ENCODE measurements at places on chromosomes 3 and 15.

DNA sequence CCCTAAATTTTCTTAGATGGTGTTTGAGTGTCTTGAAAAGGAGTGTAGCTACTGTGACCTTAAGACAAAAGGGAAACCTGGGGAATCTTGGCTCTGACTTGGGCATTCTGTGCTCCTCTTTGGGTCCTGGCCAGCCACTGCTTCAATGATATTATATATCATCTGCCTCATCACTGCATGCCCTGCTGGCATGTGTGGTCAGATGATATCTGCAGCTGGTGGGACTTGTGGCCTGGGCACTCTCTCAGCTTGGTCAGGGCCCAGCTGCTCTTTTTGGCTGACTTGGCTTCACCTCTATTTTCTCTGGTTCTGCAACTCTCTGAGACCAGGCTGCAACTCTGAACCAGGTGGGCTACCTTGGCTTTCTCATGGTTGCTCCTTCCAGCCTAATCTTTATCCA, 446.1 kb upstream of the RARB start:
- DNase-seq = no peak

- no peak for DNase-seq
Measured at GRCh38 chr15:41813426-41813825, 14.5 kb upstream of the JMJD7 start.

DNA sequence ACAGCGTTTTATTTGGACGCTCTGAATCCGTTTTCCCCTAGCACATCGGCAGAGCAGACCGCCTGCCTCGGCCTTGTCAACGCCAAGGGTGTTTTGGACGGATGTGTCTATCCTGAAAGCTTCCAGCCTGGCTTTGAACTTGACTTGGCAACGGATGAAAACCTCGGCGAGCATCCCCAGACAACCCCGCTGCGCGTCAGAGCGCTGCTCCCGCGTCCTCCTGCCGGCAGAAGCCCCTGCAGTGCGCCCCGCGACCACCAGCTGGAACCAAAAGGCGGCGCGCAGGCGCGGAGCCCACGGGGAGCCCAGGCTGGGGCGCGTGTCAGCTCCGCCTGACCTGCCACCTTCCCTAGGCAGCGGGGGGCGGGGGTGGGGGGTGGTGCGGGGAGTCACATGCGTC, 26.2 kb upstream of the ARL8B start:
- no peak for DNase-seq

DNA sequence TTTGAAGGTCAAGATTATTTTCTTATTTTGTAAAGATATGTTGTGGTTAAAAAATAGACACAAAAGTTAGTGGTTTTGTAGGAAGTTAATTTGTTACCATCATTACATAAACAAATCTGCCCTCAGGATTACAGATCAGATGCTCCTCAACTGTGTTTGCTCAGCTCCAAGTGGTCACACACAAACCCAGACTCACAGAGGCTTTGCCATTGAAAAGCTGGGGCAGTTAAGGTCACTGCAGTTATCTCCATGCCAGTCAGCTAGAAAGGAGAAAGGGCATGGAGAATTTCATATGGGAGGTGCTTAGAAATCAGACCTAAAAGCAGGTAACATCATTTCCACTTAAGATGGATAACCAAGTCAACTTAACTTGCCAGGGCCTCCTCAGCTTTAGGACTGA, 825.7 kb upstream of the GBE1 start:
- DNase-seq = no peak

GRCh38 chr15:41568350-41569017, 9.5 kb downstream of the TYRO3 start:
- DNase-seq = no peak

- no peak for DNase-seq
Measured at GRCh38 chr3:4416961-4417360, 50.1 kb downstream of the SUMF1 start.

DNA sequence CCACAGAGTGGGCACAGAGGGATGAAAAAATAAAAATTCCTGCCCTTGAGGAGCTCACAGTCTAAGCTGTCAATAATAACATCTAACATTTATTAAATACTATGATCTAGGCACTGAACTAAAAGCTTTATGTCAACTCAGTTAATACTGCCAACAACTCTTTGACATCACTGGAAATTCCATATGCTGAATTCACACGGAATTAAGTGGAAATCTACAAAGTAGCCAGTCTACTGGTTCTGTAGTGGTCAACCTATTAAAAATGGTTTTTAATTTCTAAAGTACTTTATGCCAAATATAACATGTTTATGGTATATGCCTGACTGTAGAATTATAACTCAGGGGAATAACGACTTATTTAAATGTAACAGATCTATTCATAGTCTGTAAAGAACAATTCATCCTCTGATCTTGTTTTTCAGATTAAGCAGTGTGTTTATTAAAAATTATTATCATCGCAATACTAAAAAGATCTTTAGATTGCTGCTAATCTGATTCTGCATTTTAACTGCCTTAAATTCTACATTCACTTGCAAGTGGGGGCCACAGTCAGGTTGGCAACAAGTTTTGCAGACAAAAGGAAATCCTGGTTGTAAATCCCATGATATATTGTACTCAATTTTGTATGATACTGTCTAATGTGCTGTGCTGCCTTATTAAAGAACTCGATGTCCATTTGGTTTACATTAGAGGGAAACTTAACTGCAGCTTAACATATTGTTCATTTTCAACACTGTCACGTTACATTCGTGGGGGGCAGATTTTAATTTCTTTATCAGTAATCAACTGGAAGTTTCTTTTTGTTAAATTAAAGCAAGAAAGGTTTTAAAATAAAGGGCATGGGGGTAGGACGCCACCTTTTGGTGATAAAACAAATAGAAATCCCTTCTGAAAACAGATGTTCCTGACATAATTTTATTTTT, 2.6 kb upstream of the FOXP1 start:
- DNase-seq = no peak

GRCh38 chr3:83928903-83929302, 1029.9 kb upstream of the CADM2 start:
- DNase-seq = no peak

- no peak for DNase-seq
Measured at GRCh38 chr15:95953032-95953431, 377.5 kb upstream of the NR2F2 start.

DNA sequence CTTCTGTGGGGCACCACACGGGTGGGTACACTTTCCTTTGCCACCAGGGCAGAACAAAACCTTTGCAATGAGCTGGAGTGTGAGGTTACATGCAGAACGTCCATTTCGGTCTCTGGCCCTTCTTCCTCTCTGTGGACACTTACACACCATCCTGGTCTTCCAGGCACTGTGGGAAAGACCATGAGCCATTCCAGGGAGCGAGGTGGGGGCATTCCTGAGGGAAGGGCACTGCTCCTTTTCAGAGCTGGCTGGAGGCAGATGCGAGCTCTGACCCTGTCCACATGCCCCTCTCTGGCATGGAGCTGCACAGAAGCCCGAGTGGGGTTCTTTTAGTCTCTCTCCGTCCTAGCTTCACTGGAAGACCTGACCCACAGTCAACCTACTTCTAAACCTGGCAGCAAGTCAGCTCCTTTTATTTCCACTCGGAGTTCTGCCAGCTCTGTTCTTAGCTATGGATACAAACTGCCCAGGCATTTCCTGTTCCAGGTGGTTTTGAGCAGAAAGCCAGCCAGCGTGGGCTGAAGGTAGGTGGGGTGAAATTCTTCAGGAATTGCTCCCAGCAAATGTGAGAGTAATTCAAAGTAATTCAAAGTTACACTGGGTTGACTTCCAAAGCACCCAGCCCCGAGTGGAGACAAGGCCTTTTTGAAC, 281.4 kb downstream of the ADAMTS17 start:
- no peak for DNase-seq

- DNase-seq = no peak
Measured at GRCh38 chr3:317012-317411, 120.4 kb downstream of the CHL1 start.

GRCh38 chr3:177931346-177931745, 604.9 kb upstream of the KCNMB2 start:
- no peak for DNase-seq

DNA sequence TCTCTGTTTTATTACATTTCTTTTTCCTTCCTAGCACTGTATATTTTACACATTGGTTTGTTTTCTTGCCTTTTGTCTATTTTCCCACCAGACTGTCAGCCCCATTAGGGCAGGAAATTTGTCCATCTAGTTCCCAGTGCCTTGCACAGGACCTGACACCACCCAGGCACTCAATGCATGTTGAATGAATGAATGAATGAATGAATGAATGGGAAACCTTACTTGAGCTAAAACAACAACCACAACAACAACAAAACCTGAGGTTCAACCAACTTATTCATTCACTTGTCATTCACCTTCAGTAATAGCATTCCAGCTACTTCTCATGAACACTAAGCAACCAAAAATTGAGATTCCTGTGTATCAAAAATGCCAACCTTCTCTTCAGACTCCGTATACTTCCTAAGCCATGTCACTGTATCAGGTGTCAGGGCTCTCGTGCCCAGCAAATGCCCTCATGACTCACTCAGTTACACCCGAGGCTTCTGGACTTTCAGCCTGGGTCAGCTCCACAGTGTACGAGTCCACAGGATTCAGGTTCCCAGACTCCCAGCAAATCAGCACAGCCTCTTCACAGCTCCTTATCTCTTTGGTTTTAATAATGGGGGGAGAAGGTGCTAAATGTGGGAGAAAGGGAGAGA, 37.3 kb downstream of the FSD2 start:
- DNase-seq = no peak

GRCh38 chr3:60622349-60622748, 628.9 kb downstream of the FHIT start:
- no peak for DNase-seq

- no peak for DNase-seq
Measured at GRCh38 chr3:138782755-138783154, 52.0 kb downstream of the PIK3CB start.

- no peak for DNase-seq
Measured at GRCh38 chr15:87732976-87733375, 523.6 kb downstream of the NTRK3 start.
